ENCODE measurements at places on chromosomes 12 and 14. TPM values are rescaled to one million over a fixed set of nuclear protein-coding genes. Genes with fewer than 3 reads are reported as not detected.

Gene ERH
- 195 TPM for total RNA-seq

Gene RERG
- total RNA-seq, result not detected

Gene TSPAN11
- 6.5 TPM for total RNA-seq

Gene VPS33A
- total RNA-seq, result 25.4 TPM

Gene RIPK3
- total RNA-seq, result not detected

Gene ADAM21
- total RNA-seq, result 0.15 TPM

GRCh38 chr14:50541159-50541567, 8.8 kb upstream of the MAP4K5 start:
- no peak overlapping the region for H3K27ac ChIP-seq
- no peaks in the 10 kb centered on the region for H3K4me1 ChIP-seq
- H3K27me3 ChIP-seq, result no peaks in the 10 kb centered on the region

GRCh38 chr12:1252758-1253157, 261.7 kb downstream of the ERC1 start:
- H3K36me3 ChIP-seq, result peaks cover 4% of the 10 kb centered on the region
- no peaks in the 10 kb centered on the region for H3K27me3 ChIP-seq
- H3K4me1 ChIP-seq, result no peaks in the 10 kb centered on the region
- no peak for DNase-seq

- H3K36me3 ChIP-seq, result no peaks in the 10 kb centered on the region
- DNase-seq, result no peak
- H3K4me1 ChIP-seq, result no peaks in the 10 kb centered on the region
- H3K4me3 ChIP-seq, result no peak overlapping the region
- no peak overlapping the region for H3K27ac ChIP-seq
- H3K27me3 ChIP-seq, result no peaks in the 10 kb centered on the region
Measured at GRCh38 chr12:86389949-86390348, 133.8 kb upstream of the MGAT4C start.

- no peak overlapping the region for H3K27ac ChIP-seq
- H3K36me3 ChIP-seq, result no peaks in the 10 kb centered on the region
- no peaks in the 10 kb centered on the region for H3K27me3 ChIP-seq
- H3K4me1 ChIP-seq, result no peaks in the 10 kb centered on the region
- no peak for DNase-seq
Measured at GRCh38 chr12:29081101-29081500, 68.0 kb upstream of the FAR2 start.

- no peaks in the 10 kb centered on the region for H3K27me3 ChIP-seq
- DNase-seq, result no peak
- no peak overlapping the region for H3K27ac ChIP-seq
Measured at GRCh38 chr12:113000433-113000832, 22.1 kb downstream of the OAS2 start.

DNA sequence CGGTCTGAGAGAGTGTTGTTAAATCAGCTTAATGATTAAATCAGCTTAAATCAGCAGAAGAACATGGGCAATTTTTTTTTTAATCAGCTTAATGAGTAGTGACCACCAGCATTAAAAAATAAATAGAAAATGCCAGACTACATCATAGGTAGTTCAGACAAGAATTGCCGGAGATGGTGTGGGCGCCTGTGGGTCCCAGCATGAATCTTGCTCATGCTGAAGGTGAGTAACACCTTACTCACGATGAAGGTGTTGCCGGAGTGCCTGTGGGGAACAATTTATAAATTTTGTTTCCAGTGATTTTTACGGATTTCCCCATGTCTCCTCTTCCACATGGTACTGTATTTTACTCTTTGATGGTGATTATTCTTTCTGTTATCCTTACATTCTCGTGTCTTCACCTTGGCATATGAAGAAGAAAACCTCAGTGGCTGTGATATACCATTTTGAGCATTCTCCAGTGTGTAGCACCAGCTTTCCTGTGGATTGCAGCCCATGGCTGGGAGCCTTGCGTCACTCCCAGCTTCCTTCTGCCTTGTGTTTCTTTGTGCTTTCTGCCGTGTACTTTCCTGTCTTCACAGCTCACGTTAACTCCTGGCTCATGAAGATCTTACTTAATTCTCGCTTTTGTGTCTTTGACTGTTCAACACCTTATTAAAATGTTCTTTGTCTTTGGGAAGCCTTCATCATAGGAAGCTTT, 4.7 kb downstream of the TDRD9 start:
- peaks cover 15% of the 10 kb centered on the region for H3K27me3 ChIP-seq
- no peaks in the 10 kb centered on the region for H3K36me3 ChIP-seq
- DNase-seq, result no peak

- H3K36me3 ChIP-seq, result no peaks in the 10 kb centered on the region
- H3K4me1 ChIP-seq, result peaks cover 4% of the 10 kb centered on the region
- peak overlapping the region; percentile 70 for H3K4me3 ChIP-seq
- DNase-seq, result peak; percentile 73
- no peak overlapping the region for H3K27ac ChIP-seq
- no peaks in the 10 kb centered on the region for H3K27me3 ChIP-seq
Measured at GRCh38 chr14:102516531-102517391, 7.2 kb upstream of the ANKRD9 start.

DNA sequence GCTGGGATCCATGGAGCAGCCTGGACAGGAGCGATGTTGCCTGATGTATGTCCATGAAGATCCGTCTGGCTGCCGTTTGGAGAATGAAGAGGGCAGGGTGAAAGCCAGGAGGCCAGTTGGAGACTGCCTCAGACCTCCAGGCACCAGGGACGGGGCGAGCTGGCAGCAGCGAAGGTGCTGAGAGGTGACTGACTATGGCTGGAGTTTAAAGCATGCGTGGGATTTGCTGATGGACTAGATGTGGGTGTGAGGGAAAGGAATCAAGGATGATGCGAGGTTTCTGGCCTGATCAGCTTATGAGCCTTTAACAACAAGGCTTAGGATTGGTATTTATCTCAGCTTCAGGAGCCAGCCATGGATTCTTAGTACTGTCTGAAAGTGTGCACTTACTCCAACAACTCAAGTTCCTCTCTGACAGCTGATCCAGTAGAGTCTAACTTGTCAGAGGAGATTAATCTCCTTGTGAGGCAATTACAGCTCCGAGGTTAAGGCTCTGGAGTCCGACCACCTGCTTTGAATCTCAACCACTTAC, 49.4 kb downstream of the DYNC1H1 start:
- no peak for DNase-seq
- H3K27me3 ChIP-seq, result no peaks in the 10 kb centered on the region
- H3K27ac ChIP-seq, result no peak overlapping the region
- no peak overlapping the region for H3K4me3 ChIP-seq

- no peak overlapping the region for H3K27ac ChIP-seq
- no peaks in the 10 kb centered on the region for H3K36me3 ChIP-seq
- no peaks in the 10 kb centered on the region for H3K4me1 ChIP-seq
- H3K27me3 ChIP-seq, result no peaks in the 10 kb centered on the region
Measured at GRCh38 chr14:102668291-102668873, 75.9 kb downstream of the RCOR1 start.

GRCh38 chr14:96741151-96741977, 55.8 kb upstream of the VRK1 start:
- no peaks in the 10 kb centered on the region for H3K36me3 ChIP-seq
- peak overlapping the region; percentile 44 for H3K4me3 ChIP-seq
- H3K4me1 ChIP-seq, result peaks cover 6% of the 10 kb centered on the region

- no peak overlapping the region for H3K27ac ChIP-seq
- no peak overlapping the region for H3K4me3 ChIP-seq
- no peak for DNase-seq
- no peaks in the 10 kb centered on the region for H3K27me3 ChIP-seq
- no peaks in the 10 kb centered on the region for H3K4me1 ChIP-seq
Measured at GRCh38 chr14:28966416-28967233, 200.0 kb downstream of the FOXG1 start.

- H3K36me3 ChIP-seq, result no peaks in the 10 kb centered on the region
- no peak overlapping the region for H3K4me3 ChIP-seq
- H3K4me1 ChIP-seq, result no peaks in the 10 kb centered on the region
- no peak overlapping the region for H3K27ac ChIP-seq
Measured at GRCh38 chr12:97047361-97047760, 140.3 kb downstream of the NEDD1 start.

GRCh38 chr14:100278702-100279101, 27.5 kb downstream of the SLC25A29 start:
- peaks cover 43% of the 10 kb centered on the region for H3K36me3 ChIP-seq
- no peak overlapping the region for H3K4me3 ChIP-seq
- no peaks in the 10 kb centered on the region for H3K27me3 ChIP-seq
- no peak overlapping the region for H3K27ac ChIP-seq

GRCh38 chr12:52964556-52965336, 15.8 kb downstream of the KRT18 start:
- H3K4me1 ChIP-seq, result no peaks in the 10 kb centered on the region
- no peaks in the 10 kb centered on the region for H3K27me3 ChIP-seq
- no peak overlapping the region for H3K27ac ChIP-seq
- H3K36me3 ChIP-seq, result no peaks in the 10 kb centered on the region

GRCh38 chr14:101119830-101120571, 216.5 kb upstream of the RTL1 start:
- H3K27ac ChIP-seq, result no peak overlapping the region
- no peaks in the 10 kb centered on the region for H3K27me3 ChIP-seq
- no peak for DNase-seq
- H3K36me3 ChIP-seq, result no peaks in the 10 kb centered on the region
- no peaks in the 10 kb centered on the region for H3K4me1 ChIP-seq
- H3K4me3 ChIP-seq, result no peak overlapping the region

DNA sequence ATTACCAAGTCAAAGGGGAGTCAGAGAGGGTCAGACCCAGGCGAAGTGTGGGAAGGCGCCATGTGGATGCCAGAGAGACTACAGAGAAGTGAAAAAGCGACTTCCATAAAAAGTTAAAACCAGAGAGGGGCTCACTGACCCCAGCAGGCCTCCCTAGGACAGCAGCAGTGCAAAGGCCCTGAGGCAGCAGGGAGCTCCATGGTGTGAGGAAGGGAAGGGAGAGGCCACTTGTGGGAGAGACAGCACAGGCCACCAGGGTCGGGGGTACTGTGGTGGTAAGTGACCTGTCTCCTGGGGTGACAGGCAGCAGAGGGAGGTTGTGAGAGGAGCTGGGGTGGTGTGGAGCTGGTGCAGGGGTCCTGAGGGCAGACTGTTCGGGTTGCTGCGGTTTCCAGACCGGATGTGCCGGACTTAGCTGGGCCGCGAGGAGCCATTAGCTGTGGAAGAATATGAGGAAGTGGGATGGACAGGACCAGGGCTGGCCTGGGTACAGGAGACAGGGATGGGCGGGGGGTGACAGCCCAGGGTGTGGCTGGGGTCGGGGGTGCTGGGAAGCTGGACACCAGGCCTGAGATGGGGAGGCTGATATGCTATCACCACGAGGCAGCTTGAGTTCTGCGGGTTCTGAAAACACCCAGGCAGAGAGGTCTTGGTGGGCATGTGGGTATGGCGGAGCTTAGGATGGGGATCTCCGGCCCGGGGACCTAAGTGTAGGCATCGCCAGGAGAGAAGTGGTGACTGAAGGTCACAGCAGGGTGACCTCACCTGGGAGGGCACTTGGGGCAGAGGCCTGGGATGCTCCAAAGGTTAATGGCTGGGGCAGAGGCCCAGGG, 22.7 kb downstream of the SETD1B start:
- no peak overlapping the region for H3K4me3 ChIP-seq
- H3K36me3 ChIP-seq, result peaks cover 24% of the 10 kb centered on the region
- no peak for DNase-seq
- H3K27ac ChIP-seq, result no peak overlapping the region
- H3K27me3 ChIP-seq, result no peaks in the 10 kb centered on the region

GRCh38 chr14:34098045-34098984, 147.4 kb upstream of the EGLN3 start:
- H3K36me3 ChIP-seq, result no peaks in the 10 kb centered on the region
- peak; percentile 53 for DNase-seq
- H3K27me3 ChIP-seq, result no peaks in the 10 kb centered on the region
- no peak overlapping the region for H3K27ac ChIP-seq
- H3K4me3 ChIP-seq, result no peak overlapping the region
